Activated T-helper 2 cell treated with anti-CD3 and anti-CD28 coated beads, Interferon-gamma antibody, Interleukin-2, Interleukin-4, amounts not matched to agents 10 μg/mL and 5 μg/mL and 100 μg/mL, durations not matched to agents 14 hours and 24 hours and 36 hours (primary cell): ENCODE measurements at places on chromosomes 4 and X. TPM values are rescaled to one million over a fixed set of nuclear protein-coding genes. Genes with fewer than 3 reads are reported as not detected.

DNA sequence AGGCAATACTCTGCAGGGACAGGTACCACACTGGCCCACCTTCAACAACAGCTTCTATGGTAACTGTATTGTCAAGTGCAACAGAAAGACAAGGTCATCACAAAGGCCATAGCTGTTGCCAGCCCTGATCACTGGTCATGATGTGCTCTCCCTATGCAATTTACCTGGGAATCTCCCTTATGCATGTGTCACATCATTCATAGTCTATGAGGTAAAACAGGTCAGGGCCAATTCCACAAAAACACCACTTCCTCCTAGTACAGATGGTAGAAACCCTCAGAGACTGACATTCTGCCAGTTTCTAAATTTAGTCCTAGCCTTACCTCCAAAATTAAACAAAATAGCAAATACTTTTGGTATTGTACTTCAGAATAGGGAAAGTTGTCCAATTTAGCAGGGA is 132.8 kb downstream of the MGST2 start:
- peaks cover 40% of the 10 kb centered on the region for H3K27me3 ChIP-seq
- DNase-seq: no peak
- no peak overlapping the region for H3K4me3 ChIP-seq
- H3K4me1 ChIP-seq: peaks cover 2% of the 10 kb centered on the region
- no peak overlapping the region for H3K27ac ChIP-seq

GRCh38 chr4:182604161-182604622 is 313.0 kb downstream of the DCTD start:
- no peaks in the 10 kb centered on the region for H3K36me3 ChIP-seq
- DNase-seq: no peak
- H3K27ac ChIP-seq: no peak overlapping the region
- no peaks in the 10 kb centered on the region for H3K4me1 ChIP-seq

- peak overlapping the region; percentile 87 for H3K27ac ChIP-seq
- H3K27me3 ChIP-seq: no peaks in the 10 kb centered on the region
- H3K4me3 ChIP-seq: peak overlapping the region; percentile 96
- H3K4me1 ChIP-seq: peaks cover 34% of the 10 kb centered on the region
- peaks cover 49% of the 10 kb centered on the region for H3K36me3 ChIP-seq
These were observed 564 bp downstream of the PGK1 start for GRCh38 chrX:78104447-78105176.

GRCh38 chr4:5691491-5692132 is 16.7 kb downstream of the EVC2 start:
- H3K4me1 ChIP-seq: no peaks in the 10 kb centered on the region
- H3K27ac ChIP-seq: no peak overlapping the region
- H3K36me3 ChIP-seq: no peaks in the 10 kb centered on the region
- no peak overlapping the region for H3K4me3 ChIP-seq
- DNase-seq: no peak

DNA sequence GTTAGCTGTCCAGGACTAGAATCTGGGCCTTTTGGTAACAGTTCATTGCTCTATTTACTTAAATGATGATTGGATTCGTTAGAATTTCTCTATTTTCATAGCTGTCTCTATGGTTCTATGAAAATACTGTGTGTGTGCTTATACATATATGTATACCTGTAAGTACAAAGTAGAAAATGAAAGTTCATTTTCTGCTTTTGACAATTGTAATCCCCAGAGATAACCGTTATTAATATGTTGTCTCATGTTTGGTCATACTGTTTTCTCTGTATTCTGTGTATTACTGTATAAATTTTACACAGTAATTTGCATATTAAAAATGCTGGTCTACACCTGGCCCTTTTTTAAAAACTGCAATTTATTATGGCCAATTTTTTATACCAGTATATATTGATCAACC is 55.4 kb downstream of the CLCN3 start:
- no peak overlapping the region for H3K4me3 ChIP-seq
- no peak overlapping the region for H3K27ac ChIP-seq
- peaks cover 2% of the 10 kb centered on the region for H3K4me1 ChIP-seq

DNA sequence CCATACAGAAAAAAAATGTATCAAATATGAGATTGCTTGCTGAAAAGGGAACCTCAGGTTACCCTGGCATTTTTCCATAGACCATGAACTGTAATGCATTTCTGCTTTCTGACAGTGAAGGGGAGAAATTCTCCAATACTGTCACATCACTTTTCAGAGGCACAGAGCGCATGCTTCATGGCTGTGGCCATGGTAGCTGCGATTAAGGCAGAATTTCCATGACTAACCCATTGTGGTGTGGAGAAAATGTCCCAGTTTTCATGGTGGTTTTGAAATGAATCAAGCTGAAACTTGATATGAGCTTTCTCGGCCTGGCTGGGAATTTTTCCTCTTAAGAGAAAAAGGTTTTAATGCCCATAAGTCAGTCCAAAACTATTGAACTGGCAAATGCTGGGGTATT is 39.5 kb upstream of the MAP3K15 start:
- no peak for DNase-seq
- no peak overlapping the region for H3K4me3 ChIP-seq
- H3K4me1 ChIP-seq: peaks cover 40% of the 10 kb centered on the region
- peaks cover 7% of the 10 kb centered on the region for H3K36me3 ChIP-seq

GRCh38 chr4:7333024-7333780 is 101.5 kb downstream of the PSAPL1 start:
- no peak overlapping the region for H3K4me3 ChIP-seq
- no peak for DNase-seq
- H3K27ac ChIP-seq: no peak overlapping the region
- no peaks in the 10 kb centered on the region for H3K27me3 ChIP-seq
- no peaks in the 10 kb centered on the region for H3K4me1 ChIP-seq
- no peaks in the 10 kb centered on the region for H3K36me3 ChIP-seq

NCBP2L gene
- total RNA-seq: not detected in 2 replicates

GAGE13 gene
- total RNA-seq: not detected in 2 replicates

SPP1 gene
- 0.43 and 0.67 TPM in 2 replicates for total RNA-seq
